ENCODE measurements at places on chromosomes 11 and 22.

GRCh38 chr11:42806191-42806590 is 505.6 kb upstream of the API5 start:
- DNase-seq, result no peak

- no peak for DNase-seq
These were observed 39.7 kb downstream of the FAT3 start for GRCh38 chr11:92264350-92264749.

DNA sequence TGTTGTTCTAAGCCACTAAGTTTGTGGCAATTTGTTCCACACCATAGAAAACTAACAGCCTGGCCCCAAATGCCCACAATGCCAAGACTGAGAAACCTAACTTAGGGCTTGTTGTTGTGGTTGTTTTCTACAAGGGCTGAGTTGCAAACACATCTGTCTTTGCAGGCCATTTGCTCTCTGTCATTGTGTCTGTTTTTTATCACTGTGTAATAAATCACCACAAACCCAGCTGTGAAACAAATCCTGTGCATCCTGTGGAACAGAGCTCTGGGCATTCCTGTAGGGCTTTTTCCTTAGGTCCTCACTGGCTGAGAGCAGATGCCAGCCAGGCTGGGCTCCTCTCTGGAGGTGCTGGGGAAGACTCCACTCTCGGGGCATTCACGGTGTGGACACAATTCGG is 15.7 kb upstream of the SYT8 start:
- DNase-seq, result no peak

DNA sequence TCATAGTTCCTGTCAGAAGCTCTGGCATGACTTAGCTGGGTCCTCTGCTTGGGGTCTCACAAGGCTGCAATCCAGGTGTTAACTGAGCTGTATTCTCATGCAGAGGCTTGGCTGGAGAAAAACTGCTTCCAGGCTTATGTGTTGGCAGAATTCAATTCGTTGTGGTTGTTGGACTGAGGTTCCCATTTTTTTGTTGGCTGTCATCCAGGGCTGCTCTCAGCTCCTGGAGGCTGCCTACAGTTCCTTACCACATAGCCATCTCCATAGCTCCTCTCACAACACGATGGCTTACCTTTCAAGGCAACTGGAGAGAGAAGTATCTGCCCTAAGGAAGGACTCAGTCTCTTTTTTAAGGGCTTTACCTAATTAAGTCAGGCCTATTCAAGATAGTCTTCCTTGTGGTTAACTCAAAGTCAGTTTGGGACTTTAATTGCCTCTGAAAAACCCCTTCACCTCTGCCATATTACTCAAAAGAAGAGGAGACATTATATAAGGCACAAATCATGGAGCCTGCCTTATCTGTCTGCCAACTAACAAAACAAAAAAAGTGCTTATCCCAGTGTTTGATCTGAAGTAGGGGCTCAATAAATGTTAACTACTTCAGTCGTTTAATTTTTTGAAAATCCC is 35.2 kb downstream of the OR2AG2 start:
- DNase-seq, result peak; percentile 9

- no peak for DNase-seq
These were observed 3900.0 kb upstream of the OR11H1 start for GRCh38 chr22:11627798-11628650.

- DNase-seq, result no peak
These were observed 37.1 kb downstream of the DENND5A start for GRCh38 chr11:9228091-9228490.

GRCh38 chr11:123576501-123576900 is 77.9 kb downstream of the SCN3B start:
- DNase-seq, result no peak

GRCh38 chr11:102186551-102187191 is 76.4 kb downstream of the YAP1 start:
- no peak for DNase-seq

- no peak for DNase-seq
These were observed 15.3 kb downstream of the MICAL2 start for GRCh38 chr11:12125609-12126149.

- no peak for DNase-seq
These were observed 775.6 kb downstream of the BRD1 start for GRCh38 chr22:49052023-49052538.

DNA sequence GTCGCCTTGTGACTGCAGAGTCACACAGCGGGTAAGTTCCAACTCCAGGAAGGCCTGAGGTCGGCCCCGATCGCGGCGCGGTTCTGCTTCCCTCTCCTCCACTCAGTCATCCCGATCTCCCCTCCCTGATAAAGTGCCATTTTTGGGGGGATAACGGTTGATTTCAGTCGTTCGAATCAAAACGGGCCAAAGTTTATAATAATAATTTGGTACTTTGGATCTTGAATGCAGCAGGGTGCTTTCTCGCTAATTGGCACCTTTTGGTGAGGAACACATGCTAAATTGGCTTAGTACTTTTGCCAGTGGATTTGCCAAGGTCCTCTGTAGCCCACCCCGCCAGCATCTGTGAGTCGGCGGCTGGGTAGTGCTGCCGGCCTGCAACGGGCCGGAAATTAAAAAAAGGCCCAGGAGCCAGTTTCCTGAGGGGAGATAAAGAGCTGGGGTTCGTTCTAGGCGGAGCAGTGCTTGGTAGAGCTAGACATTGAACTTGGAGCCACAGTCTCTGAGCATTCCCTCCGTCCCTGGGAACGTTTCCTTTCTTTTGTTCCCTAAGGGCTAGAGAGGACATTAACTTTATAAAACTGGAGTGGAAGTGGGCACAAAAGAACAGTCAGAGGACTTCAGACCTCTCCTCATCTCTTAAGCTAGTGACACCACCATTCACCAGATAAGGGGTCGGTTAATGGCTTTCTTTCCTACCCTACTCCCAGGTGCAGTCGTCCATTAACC is 997 bp downstream of the UBE2L3 start:
- peak; percentile 48 for DNase-seq

- DNase-seq, result peak; percentile 32
These were observed 160.7 kb downstream of the SOX6 start for GRCh38 chr11:16195651-16196050.

DNA sequence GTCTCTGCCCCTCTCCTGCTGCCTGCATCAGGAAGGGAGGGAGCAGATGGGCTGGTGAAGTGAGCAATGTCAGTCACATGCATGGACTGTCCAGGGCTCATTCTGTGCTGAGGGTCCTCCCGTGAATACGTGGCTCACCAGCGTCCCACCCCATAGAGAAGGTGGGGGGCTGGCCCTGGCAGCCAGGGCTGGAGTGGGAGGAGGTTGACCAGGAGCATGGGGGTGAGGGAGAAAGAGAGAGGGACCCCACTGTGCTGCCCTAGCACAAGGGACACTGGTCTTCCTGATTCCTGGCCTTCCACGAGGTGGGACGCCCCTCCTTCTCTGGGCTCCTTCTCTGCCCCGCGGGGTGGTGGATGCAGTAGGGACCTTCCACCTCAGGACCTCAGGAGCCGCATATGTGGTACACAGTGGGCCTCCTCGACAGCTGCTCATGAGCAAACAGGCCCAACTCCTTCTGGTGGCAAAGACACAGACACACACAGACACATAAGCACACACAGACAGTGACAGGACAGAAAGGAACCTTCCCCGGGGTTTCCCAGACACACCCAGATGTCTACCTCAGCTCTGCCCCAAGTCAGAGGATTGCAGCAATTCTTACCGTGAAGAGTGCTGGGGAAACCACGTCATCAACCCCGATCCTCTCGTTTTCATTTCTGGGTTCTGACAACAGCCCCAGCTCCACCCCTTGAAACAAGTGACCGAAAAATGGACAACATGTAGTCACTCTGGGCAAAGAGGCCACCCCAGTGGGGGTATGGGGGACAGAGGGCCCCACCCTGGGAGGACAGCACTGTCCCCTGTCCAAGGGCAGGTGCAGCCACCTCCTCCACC is 3.6 kb upstream of the APOBEC3A start:
- DNase-seq, result peak; percentile 17

- DNase-seq, result peak; percentile 19
These were observed at the start of gene DESI1 for GRCh38 chr22:41620589-41621098. Gene DESI1 (minus strand): TSS chr22:41621043. CDS start chr22:41620839, 204 bp downstream.

- no peak for DNase-seq
These were observed 366.0 kb upstream of the PDGFD start for GRCh38 chr11:104529906-104530305.

DNA sequence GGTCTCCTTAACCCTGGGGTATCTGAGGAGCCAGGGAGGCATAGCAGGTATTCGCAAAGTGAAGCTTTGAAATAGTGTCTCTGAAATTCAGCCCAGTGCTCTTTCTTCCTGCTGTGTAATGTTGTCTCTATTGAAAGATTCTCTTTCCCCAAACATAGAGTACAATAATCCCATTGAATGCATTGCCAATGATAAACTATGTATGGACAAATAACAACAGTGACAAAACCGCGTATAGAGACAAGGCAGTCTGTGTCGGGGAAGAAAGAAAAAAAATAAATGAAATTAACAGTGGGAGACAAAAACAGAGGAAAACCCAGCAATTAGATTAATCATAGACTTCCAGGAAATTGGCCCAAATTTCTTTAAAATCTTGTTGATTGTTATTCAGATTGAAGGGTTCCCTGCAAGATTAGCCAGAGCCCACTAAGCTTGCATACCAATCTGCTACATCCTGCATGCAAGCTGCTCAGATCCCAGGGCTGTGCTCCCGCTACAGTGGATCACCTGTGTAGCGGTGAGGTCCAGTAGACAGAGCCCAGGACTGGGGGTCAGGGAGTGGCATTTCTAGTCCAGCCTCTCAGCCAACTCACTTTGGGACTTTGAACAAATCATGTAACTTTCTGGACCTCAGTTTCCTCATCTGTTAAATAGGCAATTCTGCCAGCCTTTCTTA is 492.8 kb downstream of the INSC start:
- no peak for DNase-seq

GRCh38 chr11:83680321-83680720 is 394.2 kb upstream of the CCDC90B start:
- no peak for DNase-seq

DNA sequence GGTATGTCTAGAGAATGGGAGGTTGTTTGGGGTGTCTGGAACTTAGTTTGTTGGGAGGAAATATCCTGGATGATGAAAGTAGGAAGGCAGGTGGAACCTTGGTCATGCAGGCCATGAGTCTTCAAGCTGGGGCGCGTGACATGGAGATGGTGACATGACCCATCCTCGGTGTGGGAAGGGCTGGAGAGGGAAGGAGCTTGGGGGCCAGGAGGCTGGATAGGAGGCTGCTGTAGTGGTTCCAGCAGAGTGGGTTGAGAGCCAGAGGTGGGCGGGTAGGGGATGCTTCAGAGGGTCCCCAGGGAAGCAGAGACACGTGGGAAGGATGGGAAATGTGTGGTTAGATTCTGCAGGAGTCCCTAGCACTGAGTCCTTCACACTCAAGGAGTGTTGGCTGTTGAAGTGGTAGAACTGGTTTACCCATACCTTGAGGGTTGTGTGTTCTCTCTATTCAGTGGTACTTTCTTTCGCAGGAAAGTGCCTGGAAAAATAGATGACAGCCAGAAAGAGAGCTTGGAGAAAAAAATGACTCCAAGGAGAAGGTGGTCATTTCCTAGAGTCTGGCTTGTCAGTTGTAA is 56.8 kb downstream of the LDLRAD3 start:
- DNase-seq, result no peak

GRCh38 chr22:30383061-30383460 is 4.2 kb downstream of the RNF215 start:
- no peak for DNase-seq

DNA sequence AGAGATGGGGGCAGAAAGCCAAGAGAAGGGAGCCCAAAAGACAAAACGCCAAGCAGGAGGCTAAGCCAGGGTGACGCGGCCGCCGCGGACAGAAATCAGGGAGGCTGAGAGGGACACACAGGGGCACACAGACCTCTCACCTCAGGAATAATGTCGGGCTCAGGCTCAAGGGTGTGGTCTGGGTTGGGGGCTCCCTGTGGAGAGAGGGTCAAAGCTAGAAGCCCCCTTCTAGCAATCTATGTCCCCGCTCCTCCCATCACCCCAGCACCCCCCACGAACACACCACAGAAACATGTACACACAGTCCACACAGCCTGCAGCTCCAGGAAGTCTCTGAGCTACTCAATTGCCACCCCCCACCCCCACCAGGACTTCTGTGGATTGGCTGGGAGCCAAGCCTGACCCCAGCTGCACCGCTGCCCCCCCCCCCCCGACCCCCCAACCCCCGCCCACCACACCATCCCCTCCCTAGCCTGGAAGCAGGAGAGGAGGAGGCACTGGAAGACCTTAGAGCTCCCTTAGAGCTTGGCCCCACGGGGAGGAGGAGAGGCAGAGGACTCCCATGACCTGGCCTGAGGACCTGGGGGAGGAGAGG is 6.9 kb downstream of the BCL9L start:
- DNase-seq, result peak; percentile 61

DNA sequence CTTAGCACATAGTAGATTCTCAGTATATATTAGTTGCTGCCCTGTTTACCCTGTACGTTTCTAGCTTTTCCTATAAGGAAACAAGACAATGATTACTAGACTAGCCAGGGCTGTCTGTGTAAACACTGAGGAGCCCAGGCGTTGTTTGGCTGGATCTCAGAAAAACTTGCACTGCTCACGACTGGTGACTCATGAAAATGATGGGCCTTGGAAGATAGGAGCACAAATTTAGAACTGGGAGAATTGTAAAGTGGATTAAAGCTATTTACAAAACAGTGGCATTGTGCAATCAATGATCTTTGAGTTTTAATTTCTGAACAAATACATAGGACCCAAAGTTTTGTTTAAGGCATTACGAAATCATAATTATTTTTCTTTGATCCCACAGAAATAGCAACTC is 276.9 kb downstream of the FAM76B start:
- DNase-seq, result peak; percentile 91

DNA sequence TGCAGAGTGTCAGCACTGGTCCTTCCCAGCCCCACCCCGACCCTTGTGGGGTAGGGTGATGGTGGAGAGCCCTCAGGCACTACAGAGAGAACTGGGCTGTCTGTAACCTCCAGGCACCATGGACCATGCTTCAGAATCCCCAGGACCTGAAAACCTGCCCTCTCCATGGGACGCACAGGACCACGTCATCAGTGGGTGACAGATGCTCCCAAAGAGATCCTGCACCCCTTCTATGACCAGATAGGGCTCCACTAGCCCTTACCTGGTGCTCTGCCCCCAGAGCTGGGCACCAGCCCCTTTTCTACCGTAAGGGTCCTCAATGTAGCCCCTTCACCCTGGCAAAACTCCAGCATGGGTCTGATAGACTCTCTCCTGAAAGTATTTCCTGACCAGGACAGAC is 165.9 kb upstream of the NECTIN1 start:
- no peak for DNase-seq

DNA sequence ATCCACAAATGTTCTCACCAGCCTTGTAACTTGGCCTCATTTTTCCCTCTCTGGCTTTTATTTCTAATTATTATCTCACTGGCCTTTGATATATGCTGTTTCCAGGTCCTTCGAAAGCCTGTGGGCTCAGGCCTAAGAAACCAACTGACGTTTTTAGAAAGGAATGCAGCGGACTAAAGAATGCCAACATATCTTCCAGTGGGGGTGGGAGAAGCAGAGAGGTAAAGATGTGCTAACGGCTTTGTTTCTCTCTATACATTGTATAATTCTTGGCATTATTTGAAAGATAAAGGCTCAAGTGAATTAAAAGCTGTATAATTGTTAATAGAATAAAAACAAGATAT is 28.2 kb downstream of the OR6Q1 start:
- peak; percentile 90 for DNase-seq

DNA sequence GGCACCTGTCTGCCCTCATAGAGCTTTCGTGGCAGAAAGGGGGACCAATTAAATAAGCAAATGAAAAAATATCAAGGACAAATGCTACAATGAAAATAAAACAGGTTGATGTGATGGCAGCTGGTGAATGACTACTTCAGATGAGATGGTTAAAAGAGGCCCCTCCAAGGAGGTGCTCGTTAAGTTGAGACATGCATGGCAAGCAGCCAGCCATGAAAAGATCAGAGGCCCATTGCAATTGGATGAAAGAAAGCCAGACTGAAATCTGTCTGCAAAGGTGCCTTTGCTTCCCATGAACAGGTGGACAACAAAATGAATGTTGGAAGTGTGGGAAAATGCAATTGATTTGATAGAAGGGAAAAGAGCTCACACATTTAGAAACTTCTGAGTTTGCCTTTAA is 848 bp upstream of the TRPC6 start:
- DNase-seq, result no peak
